Activated CD4-positive, alpha-beta T cell treated with anti-CD3 and anti-CD28 coated beads for 36 hours (primary cell): ENCODE measurements at places on chromosomes 2 and 18. TPM values are rescaled to one million over a fixed set of nuclear protein-coding genes. Genes with fewer than 3 reads are reported as not detected.
A peak's percentile ranks its signal among the peaks of the same experiment; 100 is the strongest.

DNA sequence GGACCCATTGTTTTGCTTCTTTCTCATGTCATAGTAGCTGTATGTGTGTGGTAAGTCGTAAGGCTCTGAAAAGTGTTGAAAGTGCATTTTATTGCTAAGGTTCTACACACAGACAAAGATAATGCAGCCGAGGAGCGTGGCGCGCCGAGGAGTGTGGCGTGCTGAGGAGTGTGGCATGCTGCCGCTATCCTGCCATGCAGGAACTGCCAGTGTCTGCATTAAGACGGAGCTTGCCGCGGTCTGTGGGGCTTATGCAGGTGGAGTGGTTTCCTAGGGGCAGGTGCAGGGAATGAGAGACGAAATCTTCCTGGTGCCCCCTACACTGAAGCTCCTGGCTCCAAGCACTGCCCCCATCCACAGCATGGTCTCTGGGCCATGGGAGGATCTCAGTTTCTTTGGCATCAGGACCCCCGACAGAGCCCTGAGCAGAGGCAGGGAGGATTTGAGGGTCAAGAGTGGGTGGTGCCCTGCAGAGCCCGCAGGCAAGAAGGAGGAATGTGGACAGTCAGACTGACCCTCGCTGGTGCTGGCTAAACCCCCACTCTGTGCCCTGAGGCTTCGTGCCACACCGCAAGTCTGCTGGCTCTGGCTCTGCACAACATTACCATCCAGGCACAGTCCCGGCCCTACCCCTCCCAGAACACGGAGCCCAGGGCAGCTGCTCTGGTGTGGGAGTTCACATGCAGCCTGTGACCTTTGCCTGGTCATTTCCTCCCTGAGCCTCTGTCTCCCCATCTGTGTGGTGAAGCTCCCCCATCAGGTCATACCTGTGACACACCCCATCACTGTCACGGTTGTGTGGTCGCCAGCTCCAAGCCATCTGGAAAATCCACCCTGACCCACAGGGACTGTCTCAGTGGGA lies 3.2 kb downstream of the SNED1 start:
- no peak overlapping the region for H3K27ac ChIP-seq
- H3K4me3 ChIP-seq: no peak overlapping the region
- H3K27me3 ChIP-seq: peaks cover 16% of the 10 kb centered on the region
- no peak for DNase-seq
- peaks cover 4% of the 10 kb centered on the region for H3K4me1 ChIP-seq
- H3K36me3 ChIP-seq: peaks cover 8% of the 10 kb centered on the region

DNA sequence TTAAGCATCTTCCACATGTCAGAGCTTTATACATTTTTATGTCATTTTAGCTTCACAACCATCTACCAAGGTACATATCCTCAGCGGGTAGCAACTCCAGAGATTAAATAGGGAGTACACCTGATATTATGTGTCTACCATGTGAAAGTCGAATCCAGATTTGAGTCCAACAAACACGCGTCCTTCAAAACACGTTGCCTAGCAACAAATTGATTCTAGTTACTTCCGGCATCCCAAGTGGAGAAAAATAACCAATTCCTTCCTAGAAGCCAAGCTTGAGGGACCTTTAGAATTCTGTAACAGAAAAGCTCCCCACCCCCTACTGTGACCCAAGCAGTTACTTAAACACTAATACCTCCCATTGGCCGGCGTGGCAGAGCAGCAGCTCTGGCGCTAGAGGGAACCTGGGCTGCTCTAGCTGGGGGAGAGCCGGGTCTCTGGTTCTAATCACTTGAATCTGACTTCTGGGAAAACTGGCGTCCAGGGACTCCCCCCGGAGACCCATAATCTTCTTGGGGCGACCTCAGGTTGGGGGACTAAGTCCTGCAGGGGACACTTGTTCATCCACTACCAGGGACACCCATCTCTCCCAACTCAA lies at the start of gene ERICH2:
TSS of gene ERICH2 (plus strand) at position 371 of the 598 bp plus-strand sequence. CDS start 304 bp downstream, outside the sequence.
- H3K27me3 ChIP-seq: peaks cover 8% of the 10 kb centered on the region
- H3K4me3 ChIP-seq: peak within 1 kb of the TSS; percentile 79
- H3K36me3 ChIP-seq: no peaks in the 10 kb centered on the region
- peaks cover 15% of the 10 kb centered on the region for H3K4me1 ChIP-seq

DNA sequence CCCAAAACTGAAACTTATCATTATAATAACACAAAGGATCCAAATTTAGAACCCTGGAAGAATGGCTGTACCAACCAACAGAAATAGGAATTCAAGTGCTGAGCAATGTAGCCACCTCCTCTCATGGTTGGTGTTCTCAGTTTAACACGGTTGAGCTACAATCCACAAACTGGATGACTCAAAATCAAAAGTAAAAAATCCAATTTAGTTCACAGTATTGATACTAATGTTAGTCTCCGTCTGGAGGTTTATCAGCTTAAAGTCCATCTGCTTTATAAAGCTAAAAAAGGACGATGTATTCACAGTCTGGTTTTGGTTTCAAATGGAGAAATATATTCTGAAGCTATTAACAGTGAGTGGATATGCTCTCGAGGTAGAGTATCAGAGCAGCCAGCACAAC lies 40.5 kb downstream of the CNTNAP5 start:
- no peak overlapping the region for H3K27ac ChIP-seq
- no peaks in the 10 kb centered on the region for H3K36me3 ChIP-seq
- no peaks in the 10 kb centered on the region for H3K27me3 ChIP-seq

The MEP1B gene
- total RNA-seq: not detected

DNA sequence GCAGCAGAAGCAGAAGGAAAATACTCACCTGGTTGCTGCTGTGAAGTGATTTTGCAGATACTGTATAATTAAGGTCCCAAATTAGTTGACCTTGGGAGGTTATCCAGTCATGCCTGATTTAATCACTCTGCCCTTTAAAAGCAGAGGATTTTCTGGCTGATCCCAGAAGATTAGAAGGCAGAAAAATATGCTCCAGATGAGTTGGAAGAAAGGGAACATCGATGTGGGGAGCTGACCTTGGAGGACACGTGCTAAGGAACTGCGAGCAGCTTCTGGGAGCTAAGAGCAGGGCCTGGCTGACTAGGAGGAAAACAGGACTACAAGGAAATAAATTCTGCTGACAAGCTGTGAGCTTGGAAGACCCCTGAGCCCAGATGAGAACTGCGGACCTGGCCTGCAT lies 13.3 kb upstream of the DYM start:
- no peak overlapping the region for H3K4me3 ChIP-seq
- H3K36me3 ChIP-seq: peaks cover 9% of the 10 kb centered on the region
- no peak overlapping the region for H3K27ac ChIP-seq
- no peak for DNase-seq
- H3K4me1 ChIP-seq: peaks cover 11% of the 10 kb centered on the region

The SCYGR7 gene
- total RNA-seq: not detected

The SERPINB13 gene
- not detected for total RNA-seq

The ELOA2 gene
- total RNA-seq: not detected

GRCh38 chr2:143261986-143262385 lies 132.8 kb downstream of the ARHGAP15 start:
- H3K27me3 ChIP-seq: no peaks in the 10 kb centered on the region
- H3K4me3 ChIP-seq: peak overlapping the region; percentile 64
- H3K4me1 ChIP-seq: peaks cover 61% of the 10 kb centered on the region
- peaks cover 19% of the 10 kb centered on the region for H3K36me3 ChIP-seq
- peak overlapping the region; percentile 99 for H3K27ac ChIP-seq

DNA sequence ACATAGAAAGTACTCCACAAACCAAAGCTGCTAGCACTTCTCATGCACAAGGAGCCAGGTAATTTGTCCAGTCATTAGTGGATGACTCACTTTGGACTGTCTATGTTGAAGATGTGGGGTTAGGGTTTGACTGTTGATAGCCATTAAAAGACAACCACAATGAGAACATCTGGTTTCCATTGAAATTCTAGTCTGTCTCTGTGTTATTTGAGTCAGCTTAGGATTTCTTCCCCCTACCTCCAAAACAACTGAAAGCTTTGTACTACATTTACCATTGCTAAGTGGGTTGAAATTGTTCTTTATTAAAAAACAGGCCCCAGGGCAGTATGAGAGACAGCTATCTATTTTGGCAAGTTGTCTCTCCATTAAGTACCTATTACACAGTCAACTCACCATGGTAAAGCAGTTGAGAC lies 50.2 kb upstream of the ANKRD44 start:
- no peak overlapping the region for H3K4me3 ChIP-seq
- H3K4me1 ChIP-seq: peaks cover 39% of the 10 kb centered on the region
- no peak overlapping the region for H3K27ac ChIP-seq
- H3K27me3 ChIP-seq: no peaks in the 10 kb centered on the region

DNA sequence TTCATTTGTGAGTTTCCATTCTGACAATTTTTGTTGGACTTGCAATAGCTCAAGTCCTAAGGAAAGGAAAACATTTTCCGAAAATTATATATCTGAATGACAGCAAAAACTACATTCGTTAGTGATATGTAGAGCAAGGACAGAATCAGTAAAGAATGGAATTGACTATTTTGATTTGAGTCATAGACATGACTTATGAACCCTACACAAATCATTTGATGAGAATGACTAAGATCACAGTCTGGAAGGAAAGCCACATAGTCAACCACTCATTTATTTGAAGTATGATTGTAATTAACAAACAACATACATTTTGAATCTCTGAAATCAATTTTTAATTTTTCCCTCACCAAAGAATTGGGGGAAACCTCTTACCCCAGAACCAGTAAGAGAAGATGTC lies 231.6 kb upstream of the CRIM1 start:
- H3K4me1 ChIP-seq: peaks cover 8% of the 10 kb centered on the region
- H3K36me3 ChIP-seq: no peaks in the 10 kb centered on the region
- peaks cover 27% of the 10 kb centered on the region for H3K27me3 ChIP-seq
- DNase-seq: no peak

- no peak for DNase-seq
- H3K27ac ChIP-seq: no peak overlapping the region
- H3K4me3 ChIP-seq: no peak overlapping the region
These were observed 261.4 kb upstream of the MEX3C start for GRCh38 chr18:51458861-51459260.

The OR6B2 gene
- not detected for total RNA-seq

The VSNL1 gene
- not detected for total RNA-seq

GRCh38 chr2:123500988-123501387 lies 524.1 kb upstream of the CNTNAP5 start:
- H3K4me1 ChIP-seq: no peaks in the 10 kb centered on the region
- H3K27ac ChIP-seq: no peak overlapping the region
- H3K36me3 ChIP-seq: no peaks in the 10 kb centered on the region
- DNase-seq: no peak
- H3K4me3 ChIP-seq: no peak overlapping the region

The ROCK2 gene
- total RNA-seq: 16.7 TPM

GRCh38 chr2:19769513-19769912 lies 132.3 kb downstream of the TTC32 start:
- H3K4me3 ChIP-seq: no peak overlapping the region
- H3K27ac ChIP-seq: no peak overlapping the region
- DNase-seq: no peak
- H3K36me3 ChIP-seq: no peaks in the 10 kb centered on the region
- H3K27me3 ChIP-seq: peaks cover 2% of the 10 kb centered on the region
- H3K4me1 ChIP-seq: no peaks in the 10 kb centered on the region

- no peak overlapping the region for H3K4me3 ChIP-seq
- H3K27me3 ChIP-seq: peaks cover 26% of the 10 kb centered on the region
- no peak for DNase-seq
- H3K4me1 ChIP-seq: peaks cover 14% of the 10 kb centered on the region
- H3K36me3 ChIP-seq: peaks cover 23% of the 10 kb centered on the region
- no peak overlapping the region for H3K27ac ChIP-seq
These were observed 51.4 kb upstream of the EML6 start for GRCh38 chr2:54671875-54672589.

- no peaks in the 10 kb centered on the region for H3K27me3 ChIP-seq
- no peak overlapping the region for H3K4me3 ChIP-seq
- H3K36me3 ChIP-seq: peaks cover 1% of the 10 kb centered on the region
- H3K27ac ChIP-seq: no peak overlapping the region
- peaks cover 31% of the 10 kb centered on the region for H3K4me1 ChIP-seq
These were observed 40.1 kb downstream of the MTCL1 start for GRCh38 chr18:8745355-8746014.

DNA sequence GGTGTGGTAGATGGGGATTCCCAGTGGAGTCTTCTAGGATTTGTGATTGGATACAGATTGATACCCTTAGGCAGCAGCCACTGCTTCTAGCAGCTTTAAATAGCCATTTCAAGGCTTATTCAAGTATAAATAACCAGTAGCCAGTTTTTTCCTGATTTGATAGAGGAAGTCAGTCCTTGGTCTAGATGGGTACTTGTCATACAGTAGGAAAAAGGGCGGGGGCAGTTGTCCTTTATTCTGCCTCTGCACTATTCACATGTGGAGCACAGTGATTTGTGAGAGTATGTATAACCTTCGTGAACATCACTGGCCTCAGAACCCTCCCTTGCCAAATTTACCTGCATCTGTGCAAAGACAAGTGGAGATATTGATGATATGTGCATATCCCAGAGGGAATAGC lies 6.8 kb downstream of the PPP1CB start:
- peaks cover 74% of the 10 kb centered on the region for H3K4me1 ChIP-seq
- no peak for DNase-seq
- H3K27ac ChIP-seq: no peak overlapping the region
- peaks cover 35% of the 10 kb centered on the region for H3K36me3 ChIP-seq
- H3K27me3 ChIP-seq: no peaks in the 10 kb centered on the region

- H3K27ac ChIP-seq: no peak overlapping the region
- no peak for DNase-seq
- no peak overlapping the region for H3K4me3 ChIP-seq
- H3K4me1 ChIP-seq: no peaks in the 10 kb centered on the region
- no peaks in the 10 kb centered on the region for H3K36me3 ChIP-seq
- peaks cover 2% of the 10 kb centered on the region for H3K27me3 ChIP-seq
These were observed 151.0 kb downstream of the PMAIP1 start for GRCh38 chr18:60050821-60051220.

GRCh38 chr2:54088191-54088634 lies 27.2 kb upstream of the ACYP2 start:
- no peaks in the 10 kb centered on the region for H3K36me3 ChIP-seq
- no peak overlapping the region for H3K4me3 ChIP-seq
- peaks cover 17% of the 10 kb centered on the region for H3K4me1 ChIP-seq
- no peaks in the 10 kb centered on the region for H3K27me3 ChIP-seq

The FAM110C gene
- 0.51 TPM for total RNA-seq

DNA sequence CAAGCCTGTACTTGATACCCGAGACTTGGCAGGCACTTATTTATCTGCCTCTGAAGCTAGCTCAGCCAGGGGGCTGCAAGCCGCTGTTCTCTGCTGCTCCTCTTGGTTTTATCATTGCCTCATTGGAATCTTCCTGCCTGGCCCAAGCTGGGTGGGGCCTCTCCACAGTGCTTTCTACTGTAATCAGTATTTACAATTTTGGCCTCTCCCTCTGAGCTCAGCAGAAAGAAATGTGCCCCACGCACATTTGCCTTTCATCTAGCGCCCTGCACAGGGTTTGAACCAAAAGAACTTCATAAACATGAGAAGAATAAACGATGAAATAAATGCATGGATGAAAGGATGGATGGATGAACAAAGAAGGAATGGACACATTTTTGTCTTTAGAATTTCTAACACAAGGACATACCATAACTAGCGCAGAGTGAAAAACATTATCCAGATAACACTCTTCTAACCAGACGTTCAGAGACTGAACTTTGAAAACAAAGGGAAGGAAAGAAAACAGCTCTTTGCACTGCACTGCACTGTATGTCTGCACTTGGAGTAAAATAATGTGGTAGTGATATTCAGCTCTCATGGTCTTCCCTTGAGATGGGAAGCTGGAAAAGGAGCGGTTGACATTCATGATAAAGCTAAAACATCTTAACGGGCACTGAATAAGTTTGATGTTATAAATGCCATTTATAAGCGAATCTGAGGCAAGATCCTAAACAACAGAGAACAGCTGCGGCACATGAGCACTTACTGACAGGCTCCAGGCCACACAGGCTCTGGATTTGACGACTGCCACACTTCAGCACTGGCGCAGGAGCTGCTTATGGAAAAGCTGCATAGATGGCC lies 86.8 kb upstream of the SP3 start:
- no peak overlapping the region for H3K27ac ChIP-seq
- no peaks in the 10 kb centered on the region for H3K4me1 ChIP-seq
- H3K36me3 ChIP-seq: no peaks in the 10 kb centered on the region
- H3K27me3 ChIP-seq: peaks cover 2% of the 10 kb centered on the region
